ENCODE measurements at places on chromosomes 12 and 14. TPM values are rescaled to one million over a fixed set of nuclear protein-coding genes. Genes with fewer than 3 reads are reported as not detected.

- H3K36me3 ChIP-seq = no peaks in the 10 kb centered on the region
- DNase-seq = no peak
- H3K27ac ChIP-seq = no peak overlapping the region
These were observed 35.7 kb downstream of the SIX6 start for GRCh38 chr14:60544659-60545058.

DNA sequence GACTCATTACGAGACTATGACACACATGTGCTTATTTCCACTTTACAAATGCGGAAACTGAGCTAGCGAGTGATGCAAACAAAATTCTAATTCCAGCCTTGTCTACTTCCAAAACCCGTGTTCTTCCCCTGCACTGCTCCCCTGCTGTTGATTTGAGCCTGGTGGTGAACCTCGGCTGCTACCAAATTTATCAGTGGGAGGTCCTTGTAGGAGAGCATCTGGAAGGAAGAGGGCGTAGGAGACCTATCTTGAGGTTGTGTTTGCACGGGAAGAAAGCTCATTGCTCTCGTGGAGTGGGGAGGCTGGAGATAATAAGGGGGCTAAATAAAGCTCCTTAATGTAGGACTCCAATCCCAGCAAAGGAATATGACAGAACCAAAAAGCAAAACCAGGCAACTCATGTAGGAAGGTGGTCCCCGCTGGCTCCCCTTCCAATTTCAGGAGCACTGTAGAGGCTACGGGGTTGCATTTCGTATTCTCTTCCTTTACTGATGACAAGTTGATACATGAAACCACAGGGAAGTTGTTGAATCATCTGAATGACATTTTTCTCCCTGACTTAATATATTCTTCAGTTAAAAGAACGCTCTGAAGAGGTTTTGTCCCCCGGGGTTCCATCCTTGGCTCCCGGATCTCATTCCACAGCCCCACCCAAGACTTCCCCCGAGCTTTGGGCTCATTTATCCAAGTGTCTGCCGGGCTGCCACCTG, 52.6 kb downstream of the FZD10 start:
- H3K27me3 ChIP-seq = no peaks in the 10 kb centered on the region
- H3K4me3 ChIP-seq = no peak overlapping the region
- no peaks in the 10 kb centered on the region for H3K4me1 ChIP-seq

The AQP6 gene
- not detected for polyA plus RNA-seq

DNA sequence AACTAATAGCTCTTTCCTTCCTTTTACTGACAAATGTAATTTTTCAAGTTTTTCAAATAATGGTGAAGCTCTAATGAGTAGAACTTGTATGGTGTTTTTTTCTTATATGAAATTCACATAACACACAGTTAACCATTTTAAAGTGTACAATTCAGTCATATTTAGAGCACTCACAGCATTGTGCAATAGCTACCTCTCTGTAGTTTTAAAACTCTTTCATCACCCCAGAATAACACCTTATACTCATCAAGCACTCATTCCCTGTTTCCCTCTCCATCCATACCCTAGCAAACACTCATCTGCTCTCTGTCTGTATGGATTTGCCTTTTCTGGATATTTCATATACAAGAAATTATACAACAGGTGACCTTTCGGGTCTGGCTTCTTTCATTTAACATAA, 207.9 kb upstream of the SLC38A2 start:
- no peak overlapping the region for H3K4me3 ChIP-seq
- no peaks in the 10 kb centered on the region for H3K36me3 ChIP-seq
- no peaks in the 10 kb centered on the region for H3K27me3 ChIP-seq
- no peak overlapping the region for H3K27ac ChIP-seq
- 0 out of 2 replicates have a peak, but pooled peaks cover under 1% of the 10 kb centered on the region for H3K4me1 ChIP-seq

The RPS6KL1 gene
- 1.7 TPM for polyA plus RNA-seq

The LRRC10 gene
- not detected for polyA plus RNA-seq

- no peak overlapping the region for H3K27ac ChIP-seq
- no peaks in the 10 kb centered on the region for H3K36me3 ChIP-seq
- H3K27me3 ChIP-seq = no peaks in the 10 kb centered on the region
- no peaks in the 10 kb centered on the region for H3K4me1 ChIP-seq
These were observed 1144.8 kb downstream of the AACS start for GRCh38 chr12:126210026-126210425.

DNA sequence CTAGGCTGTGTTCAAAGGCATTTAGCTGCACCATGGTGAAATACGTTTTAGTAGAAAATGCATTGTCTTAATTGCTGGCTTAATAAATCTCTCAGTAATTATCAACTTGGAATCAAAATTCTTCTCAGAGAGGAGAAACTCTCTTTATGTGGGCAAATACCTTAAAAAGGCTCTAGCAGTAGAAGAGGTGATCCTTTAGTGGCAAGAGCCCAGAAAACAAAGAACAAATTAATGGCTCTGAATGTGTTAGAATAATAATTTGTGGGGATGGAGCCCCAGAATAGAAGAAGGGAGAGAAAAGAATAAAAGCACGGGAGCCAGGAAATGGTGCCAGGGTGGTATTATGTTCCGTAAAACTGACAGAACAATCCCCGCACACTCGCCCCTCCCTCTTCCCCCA, 14.8 kb downstream of the TSPAN8 start:
- H3K36me3 ChIP-seq = no peaks in the 10 kb centered on the region
- no peak overlapping the region for H3K27ac ChIP-seq
- no peak overlapping the region for H3K4me3 ChIP-seq

Measured in IMR-90 (cell line).